ENCODE measurements at places on chromosomes 2 and 18.

DNA sequence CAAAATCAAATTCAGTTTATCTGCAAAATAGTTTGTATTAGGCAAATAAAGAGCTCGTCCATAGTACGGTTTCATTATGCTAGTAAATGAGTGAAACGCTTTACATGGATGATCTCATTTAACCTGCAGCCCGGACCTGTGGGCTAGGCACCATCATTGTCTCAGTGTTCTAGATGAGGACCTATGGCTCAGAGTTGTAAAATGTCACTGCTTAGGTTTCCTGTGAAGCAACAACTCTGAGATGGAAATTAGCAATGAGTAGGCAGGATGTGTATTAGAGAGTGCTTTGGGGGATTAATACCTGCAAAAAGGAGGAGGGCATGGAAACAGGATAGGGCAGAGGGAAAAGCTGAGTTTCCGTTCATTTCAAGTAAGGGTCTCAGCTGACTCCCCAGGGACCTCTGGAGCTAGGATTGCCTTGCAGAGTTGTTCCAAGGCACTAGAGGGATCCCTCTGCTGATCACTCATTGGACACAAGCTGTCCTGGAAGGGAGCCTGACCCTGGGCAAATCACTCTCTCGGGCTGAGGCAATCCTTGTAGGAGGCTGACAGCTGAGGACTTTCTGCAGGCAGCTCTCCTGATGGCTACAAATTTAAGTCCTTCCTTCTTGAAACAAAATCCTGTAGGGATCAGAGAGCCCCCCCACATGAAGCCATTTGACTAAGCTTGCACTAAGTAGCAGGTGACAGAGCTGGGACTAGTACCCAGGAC is 58.8 kb upstream of the SIX2 start:
- no peak for DNase-seq

DNA sequence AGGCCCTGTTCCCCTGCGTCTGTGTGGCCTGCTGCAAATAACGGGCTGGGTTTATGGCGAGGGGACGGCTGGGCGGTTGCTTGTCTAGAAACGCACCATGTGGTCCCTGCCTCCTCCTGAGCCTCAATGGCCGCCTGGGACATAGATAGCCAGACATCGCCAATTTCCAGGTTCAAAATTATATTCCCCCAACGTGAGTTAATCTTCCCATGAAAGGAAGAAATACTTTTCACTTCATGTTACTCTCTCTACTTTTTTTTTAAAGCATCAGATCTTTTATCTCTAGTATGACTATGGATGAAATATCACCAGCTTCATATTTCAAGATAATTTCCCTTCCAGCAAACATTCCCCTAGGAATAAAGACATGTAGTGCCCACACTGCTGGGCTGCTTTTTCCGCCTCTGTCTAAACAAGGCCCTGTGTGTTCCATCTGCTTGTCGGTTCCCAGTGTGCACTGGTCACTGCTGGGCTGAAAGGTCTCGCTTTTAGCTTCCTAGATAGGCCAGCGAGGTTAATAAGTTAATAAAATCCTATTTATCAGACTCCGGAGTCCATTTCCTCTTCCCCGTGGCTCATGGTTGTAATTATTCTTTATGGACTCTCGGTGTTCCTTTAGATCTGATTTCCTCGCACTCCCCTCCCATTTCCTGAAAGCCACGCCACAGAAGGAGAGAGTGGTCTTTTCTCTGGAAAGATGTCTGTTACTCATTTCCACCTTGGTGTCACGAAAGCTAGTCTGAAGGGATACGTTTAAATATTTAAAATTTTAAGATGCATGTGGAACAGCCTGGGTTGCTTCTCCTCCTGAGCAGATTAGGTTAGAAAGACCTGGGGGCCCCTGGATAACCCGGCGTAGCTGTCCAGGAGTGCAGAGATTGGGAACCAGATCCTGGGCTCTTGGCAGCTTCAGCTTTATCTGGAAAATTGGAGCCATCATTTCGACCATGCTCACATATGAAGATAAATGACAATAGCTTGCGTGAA is 196.6 kb upstream of the COPS8 start:
- no peak for DNase-seq

DNA sequence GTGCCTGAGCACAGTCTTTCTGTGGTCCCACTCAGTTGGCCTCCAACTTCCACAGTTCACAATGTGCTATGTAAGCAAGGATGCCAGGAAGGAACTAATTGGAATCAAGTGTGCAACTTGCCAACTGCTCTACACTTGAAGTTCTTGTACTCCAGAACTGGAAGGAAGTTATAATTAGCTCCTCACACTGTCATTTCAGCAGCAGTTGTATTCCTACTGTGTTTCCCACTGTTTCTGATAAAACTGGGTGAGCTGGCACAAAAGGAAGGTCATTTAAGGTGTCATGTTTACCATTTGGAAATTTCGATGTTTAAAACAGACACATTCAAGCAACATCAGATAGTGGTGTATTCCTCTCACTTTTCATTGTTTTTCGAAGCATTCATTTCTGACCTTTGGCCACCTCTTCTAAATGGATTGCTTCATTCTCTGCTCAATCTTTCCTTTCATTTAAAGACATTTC is 84.2 kb downstream of the ANTXR1 start:
- DNase-seq = no peak

- no peak for DNase-seq
These were observed 56.6 kb downstream of the SOWAHC start for GRCh38 chr2:109670556-109671411.

- DNase-seq = no peak
These were observed 1.8 kb upstream of the EVA1A start for GRCh38 chr2:75562513-75562864.

DNA sequence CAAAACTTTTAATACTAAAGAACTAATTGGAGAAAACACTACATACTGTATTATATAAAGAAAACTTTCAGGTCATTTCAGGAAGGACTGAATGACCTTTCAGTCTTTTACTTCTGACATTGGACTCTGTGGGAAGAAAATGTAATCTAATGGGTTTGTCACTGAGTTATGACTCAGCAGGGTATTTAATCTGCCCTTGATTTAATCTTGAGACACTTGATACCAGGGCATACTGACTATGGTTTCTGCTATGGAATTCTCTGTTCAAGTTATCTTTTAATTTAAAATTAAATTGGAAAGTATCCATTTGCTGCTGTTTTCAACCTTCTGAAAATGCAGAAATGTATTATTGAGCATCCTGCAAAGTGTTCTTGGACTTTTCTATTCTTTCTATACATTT is 354.2 kb upstream of the GALNT5 start:
- DNase-seq = no peak

GRCh38 chr2:43219383-43220228 is 6.8 kb downstream of the ZFP36L2 start:
- peak; percentile 20 for DNase-seq

DNA sequence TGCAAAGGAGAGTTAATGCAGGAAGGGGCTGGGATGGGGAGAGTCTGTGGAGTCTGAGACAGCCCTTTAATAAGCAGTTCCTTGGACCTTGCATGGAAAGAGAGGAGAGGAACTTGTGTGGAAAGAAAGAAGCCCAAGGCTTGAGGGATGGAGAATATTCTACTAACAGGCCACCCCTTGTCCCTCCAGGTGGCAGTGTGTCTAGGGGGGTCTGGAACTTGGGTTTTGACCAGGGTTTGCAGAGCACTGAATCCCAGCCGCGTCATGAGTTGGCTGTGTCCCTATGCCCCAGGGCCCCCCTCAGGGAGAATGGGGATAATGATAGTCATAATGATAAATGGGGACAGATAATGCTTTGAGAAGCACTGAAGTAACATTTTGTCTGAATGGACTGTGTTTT is 15.0 kb downstream of the TCF7L1 start:
- no peak for DNase-seq

DNA sequence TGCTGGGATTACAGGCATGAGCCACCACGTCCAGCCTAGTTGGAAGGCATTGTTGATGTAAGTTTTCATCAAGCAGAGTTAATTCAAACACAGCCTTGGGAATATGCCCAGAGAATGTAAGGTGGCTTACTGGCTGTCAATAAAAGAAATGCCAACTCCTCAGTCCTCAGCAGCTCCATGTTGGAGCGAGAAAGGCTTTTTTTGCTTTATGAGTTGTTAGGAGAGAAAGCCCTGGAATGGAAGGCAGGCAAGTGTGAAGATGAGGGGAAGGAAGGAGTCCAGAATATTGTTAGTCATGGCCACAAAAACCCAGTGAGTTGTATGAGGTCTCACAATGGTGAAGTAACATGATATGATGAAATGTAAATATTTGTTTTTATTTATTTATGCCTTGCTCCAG is 57.1 kb downstream of the MAP4K4 start:
- no peak for DNase-seq

GRCh38 chr2:15937882-15938802 is 2.2 kb upstream of the MYCN start:
- DNase-seq = no peak

DNA sequence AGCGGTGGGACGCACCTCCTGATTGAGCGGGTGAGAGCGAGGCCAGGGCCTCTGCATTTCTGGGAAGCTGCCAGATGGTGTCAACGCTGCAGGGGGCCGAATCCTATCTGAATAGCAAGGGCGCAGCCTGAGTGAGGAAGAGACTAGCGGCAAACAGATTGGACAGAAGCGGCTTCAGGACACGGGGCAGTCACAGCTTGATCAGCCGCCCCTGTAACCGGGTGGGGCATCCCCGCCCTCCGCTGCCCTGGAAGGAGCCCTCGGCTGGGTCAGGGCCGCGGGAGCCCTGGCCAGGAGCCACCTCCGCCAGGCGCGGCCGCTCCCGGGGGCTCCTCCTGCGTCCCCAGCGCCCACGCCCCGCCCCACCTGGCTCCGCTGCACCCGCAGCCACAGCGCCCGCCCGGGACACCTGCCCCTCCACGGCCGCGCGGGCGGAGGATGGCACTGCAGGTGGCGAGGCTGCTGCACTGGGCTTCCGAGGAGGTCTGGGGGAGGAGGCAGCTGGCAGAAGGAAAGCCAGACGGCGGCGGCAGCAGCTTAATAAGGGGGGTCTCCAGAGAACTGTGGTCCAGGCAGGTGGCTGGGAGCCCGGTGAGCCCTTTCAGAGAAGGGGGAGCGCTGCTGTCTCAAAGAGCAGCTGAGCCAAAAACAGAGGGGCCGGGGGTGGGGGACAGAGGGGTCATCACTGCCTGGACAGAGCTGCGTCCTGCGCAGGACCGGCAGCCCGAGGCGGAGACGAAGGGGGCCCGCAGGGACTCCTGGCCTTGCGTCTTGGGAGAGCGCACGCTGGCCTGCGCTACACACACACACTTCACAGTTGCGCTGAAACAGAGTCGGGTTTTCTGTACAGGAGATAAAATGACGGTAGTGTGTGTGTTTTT is 18.8 kb upstream of the SOX11 start:
- DNase-seq = no peak

DNA sequence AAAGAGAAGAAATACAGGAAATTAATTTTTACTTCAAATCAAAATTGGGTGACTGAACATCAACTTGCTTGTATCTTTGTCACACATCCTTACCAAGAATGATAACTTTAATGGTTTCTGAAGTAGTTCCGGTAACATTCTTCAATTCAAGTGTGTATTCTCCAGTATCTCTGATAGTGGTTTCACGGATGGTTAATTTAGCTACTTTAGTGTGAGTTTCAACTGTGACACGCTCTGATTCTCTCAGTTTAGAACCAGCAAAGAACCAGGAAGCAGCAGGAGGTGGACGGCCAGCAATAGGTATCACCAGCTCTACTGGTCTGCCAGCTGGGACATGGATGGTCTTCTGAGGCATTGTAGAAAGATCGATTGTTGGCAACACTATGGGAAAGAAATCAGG is 62.3 kb downstream of the PLEKHA3 start:
- DNase-seq = no peak

DNA sequence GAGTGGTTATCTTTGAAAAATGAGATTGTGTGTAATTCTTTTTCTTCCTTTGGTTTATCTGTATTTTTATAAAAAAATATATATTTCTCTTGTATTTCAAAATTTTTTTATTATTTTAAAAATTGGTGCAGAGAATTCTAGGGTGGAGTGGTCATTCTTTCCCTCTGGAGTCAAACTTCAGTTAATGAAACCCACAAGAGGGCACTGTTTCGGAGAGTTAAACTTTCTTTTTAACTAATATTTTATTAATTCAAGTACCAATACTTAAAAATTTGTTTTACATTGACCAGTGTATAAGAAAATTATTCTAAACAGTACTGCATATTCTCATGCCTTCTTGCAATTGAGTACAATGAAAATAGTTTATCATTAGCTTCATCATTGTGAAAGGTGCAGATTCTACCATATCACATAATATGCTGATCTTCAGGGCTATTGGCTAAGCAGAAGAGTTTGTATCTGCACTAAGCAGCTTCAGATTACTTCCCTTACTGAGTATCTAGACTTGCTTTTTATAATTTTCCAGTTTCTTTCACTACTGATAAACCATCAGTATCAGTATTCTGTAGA is 50.1 kb downstream of the HS1BP3 start:
- no peak for DNase-seq

DNA sequence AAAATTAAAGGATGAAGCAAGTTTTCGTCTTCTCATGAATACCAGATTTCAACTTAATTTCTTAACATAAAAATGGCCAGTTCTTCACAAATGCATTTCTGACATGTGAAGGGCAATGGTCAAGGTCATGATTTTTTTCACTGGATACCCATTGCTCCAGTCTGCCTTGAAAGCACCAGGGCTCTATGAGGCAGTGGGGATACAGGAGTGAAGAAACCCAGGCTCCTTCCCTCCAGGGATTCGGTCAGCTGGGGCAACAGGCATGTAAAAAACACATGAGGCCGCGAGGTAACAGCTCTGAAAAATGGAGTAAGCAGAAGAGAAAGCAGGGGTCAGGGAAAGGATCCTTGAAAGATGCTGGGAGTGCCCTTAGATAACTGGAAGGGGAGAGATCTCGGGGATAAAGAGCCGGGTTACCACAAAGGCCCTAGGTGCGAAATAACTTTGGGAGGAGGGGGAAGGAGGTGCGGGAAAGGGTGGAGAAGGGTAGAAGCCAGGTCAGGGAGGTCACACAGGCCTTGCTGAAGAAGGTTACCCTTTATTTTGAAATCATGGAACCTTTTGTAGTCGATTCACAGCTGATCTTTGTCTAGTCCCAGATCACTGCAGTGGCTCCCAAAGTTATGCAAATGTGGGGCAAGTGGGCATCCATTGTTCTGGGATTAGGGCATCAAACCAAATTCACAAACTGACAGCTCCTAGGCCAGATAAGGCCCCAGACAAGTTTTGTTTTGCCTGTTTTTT is 5.2 kb upstream of the SPRED2 start:
- no peak for DNase-seq

DNA sequence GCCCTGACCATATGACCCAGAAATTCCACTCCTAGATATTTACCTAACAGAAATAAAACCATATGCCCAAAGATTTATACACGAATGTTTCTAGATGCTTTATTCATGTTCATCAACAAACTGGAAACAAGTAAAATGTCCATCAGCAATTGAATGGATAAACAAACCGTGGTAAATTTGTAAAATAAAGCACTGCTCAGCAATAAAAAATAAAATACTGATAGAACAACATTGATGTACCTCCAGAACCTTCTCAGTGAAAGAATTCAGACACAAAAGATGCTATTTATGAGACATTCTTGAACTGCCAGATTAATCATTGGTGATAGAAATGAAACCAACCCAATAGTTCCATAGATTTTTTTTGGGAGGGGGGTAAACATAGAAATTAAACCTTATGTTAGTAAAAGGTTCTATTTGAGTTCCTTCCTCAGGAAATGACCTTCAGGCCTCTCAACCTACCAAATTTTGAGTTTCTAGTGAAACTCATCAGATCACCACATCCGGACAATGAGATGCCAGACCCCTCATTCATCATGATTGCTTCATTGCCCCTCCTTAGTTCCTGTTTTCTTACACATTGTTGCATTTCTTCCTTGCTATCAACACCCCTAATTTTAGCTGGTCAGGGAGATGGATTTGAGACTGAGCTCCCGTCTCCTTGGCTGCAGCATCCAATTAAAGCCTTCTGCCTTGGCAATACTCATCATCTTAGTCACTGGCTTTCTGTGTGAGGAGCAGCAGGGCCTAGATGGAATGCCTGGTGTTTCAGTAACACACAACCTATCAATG is 203.5 kb downstream of the LPIN1 start:
- no peak for DNase-seq

Measured in cortex of kidney (tissue), 1 donor.